ENCODE measurements at places on chromosomes 7 and 10.

GRCh38 chr7:32958046-32959025 lies 1.1 kb downstream of the FKBP9 start:
- DNase-seq, result peak; percentile 70

DNA sequence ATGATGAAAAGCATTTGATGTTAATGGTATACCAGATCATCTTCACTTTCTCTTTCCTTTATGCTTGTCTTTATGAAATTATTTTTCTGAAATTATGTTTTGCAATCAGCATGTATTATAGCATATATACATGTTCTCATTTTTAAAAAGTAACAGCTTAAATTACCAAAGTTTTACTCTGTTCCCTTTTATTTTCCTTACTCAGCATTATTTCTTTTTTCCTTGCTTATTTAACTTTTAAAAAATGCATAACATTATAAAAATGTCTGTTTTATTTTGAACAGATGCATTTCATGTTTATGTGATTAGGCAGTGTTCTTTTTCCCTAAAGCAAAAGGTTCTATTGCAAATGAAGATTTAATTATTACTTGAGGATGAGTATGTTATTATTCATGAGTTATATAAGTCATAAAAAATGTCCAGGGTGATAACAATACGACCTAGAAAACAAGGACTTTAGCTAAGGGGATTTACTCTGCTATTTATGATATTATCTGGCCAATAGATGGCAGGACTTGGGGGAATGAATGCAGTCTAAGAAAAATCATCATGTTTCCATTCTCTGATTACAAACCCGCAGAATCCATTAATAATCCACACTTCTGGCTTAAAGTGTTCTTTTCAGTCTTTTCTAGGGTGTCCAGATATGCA lies 38.5 kb downstream of the CABCOCO1 start:
- DNase-seq, result peak; percentile 24

DNA sequence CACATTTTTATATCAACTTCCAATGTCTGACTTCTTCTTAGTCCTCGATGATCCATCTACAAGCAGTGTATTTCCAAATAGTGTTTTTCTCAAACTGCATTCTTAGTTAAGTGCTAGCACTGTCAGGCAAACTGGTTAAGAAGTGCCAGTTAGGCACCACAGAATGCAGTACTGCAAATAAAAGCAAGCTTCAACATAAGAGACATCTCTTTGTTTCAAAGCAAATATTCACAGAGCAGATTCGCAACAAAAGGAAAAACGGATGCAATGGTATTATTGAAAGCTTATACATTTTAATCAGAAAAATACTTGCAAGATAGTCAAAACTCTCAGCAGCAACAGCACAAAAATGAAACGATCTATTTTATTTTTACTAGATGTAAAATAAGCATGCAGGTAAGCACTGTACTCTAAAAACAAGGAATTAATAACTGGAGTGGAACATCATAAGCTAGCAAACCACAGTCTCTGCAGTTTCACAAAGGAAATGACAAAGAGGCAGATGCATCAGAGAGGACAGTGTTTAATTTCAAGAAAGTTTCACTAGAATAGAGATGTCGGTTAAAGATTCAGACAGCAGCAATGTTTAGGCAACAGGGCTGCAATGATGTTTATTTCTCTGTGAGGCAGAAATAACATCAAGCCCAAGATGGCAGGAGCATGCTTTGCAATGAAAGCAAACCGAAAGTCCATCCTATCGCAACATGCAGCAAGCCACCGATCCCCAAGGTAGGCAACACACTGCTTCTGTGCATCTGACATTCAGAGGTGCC lies 82.0 kb downstream of the FGFR2 start:
- DNase-seq, result no peak

DNA sequence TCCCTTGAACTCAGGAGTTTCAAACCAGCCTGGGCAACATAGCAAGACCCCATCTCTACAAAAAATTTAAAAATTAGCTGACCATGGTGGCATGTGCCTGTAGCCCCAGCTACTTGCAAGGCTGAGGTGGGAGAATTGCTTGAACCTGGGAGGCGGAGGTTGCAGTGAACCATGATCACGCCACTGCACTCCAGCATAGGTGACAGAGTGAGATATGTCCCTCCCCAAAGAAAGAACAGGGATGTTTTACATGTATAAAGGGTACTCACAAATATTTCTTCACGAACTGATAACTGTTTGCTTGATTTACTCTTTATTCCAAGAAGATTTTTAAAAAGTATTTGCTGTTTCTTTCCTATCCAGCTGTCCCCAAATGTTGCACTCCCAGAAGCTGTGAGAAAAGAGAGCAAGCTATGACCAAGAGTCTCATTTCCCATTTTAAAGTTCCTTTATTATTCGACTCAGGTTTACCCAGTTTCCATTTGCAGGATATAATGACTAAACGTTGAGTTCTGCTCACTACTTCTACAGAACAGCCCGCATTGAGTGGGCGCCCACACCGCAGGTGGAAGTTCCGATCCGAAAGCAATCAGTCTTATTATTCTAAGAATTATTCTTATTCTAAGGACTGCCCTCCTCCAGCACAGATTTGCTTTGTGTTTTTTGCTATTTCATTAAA lies 90.7 kb downstream of the APBB1IP start:
- no peak for DNase-seq

DNA sequence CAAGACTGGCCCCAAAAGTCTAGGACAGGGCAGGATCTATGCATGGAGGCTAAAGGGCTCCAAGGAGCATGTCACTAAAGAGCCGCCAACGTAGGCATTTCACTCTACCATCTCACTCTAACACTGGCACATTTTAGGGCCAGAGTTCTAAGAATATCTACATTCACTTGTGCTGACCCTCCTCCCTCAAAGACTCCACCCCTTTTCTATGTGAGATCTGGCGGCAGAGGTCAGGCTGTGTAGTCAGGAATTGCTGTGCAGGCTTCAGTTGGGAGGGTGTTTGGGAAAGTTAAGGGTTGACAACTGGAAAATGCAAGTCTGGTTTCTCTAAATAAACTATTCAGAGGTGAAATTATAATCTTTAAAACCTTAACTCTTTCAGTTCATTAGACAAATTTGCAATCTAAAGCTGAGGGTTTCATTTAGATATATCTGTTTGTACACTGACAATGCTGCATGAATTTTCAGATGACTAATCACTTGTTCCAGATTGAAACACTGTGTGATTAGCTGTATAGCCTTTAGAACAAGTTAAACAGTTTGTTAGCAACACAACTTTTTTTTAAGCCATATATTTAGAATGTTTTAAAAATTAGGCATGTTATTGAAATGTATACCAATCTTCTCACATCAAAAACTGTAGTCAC lies 18.2 kb downstream of the LMOD2 start:
- DNase-seq, result no peak

DNA sequence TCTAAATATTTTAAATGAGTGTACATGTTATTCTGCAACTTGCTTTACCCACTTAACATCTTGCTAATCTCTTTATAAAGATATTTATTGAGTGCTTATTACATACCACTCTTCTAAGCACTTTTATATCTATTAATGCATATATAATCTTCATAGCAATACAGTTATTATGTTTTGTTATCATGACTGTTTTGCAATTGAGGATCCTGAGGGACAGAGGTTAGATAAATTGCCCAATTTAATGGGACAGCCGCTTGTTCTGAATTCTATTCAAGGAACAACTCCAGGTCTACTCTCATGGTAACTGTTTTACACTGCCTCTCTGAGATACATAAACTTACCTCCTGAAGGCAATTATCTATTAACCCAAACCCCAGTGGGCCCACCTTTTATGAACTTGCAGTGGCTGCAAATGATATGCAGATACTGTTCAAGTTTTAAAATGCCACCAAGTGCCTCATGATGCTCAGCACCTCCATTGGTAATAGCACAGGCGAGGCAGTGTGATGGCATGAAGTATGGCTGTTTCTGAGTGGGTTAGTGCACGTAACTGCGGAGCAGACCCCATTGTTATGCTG lies 60.5 kb downstream of the PON1 start:
- DNase-seq, result no peak

DNA sequence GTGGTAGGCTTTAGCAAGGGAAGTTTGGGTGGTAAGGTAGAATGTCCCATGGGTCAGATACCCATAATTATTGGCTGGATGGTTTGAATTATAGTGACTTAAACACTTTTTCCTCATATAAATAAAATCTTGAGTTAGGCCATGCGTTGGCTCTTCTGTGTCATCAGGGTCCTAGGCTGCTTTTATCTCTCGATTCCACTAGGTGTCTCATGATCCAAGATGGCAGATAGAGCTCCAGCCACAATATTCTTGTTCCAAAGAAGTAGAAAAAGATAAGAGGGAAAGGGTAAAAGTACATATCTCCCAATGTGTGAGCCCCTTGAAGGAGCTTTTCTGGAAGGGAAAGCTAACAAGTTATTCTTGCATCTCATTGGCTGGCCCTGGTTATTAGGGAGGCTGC lies 144.7 kb downstream of the GRK5 start:
- no peak for DNase-seq

- no peak for DNase-seq
Observed at GRCh38 chr10:3959370-3960325, 174.6 kb upstream of the KLF6 start.

GRCh38 chr7:135801877-135802276 lies 53.3 kb upstream of the FAM180A start:
- no peak for DNase-seq

- no peak for DNase-seq
Observed at GRCh38 chr10:132500781-132501415, 36.7 kb upstream of the INPP5A start.

GRCh38 chr7:106236065-106236464 lies 48.7 kb downstream of the NAMPT start:
- DNase-seq, result no peak

- no peak for DNase-seq
Observed at GRCh38 chr10:59245686-59246085, 69.2 kb downstream of the PHYHIPL start.

DNA sequence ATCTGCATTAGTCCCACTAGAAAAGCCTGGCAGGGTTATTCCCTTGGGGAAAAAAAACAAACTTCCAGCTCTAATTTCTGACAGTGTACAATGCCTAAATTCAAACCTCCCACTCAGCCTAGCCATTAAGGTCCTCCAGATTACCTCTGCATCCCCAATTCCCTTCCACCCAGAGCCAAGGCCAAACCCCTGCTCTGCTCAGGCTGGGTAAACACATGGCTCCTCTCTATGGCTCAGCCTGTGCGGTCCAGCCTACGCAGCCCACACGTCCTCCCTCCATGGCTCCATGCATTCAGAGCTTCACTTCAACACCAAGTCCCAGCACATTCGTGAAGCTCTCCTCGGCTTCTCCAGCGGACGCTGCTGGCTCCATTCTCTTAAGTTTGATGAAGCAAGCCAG lies 5.2 kb downstream of the DLG5 start:
- no peak for DNase-seq

Measured in EH (cell line).